ENCODE measurements at places on chromosomes 3 and 15.

DNA sequence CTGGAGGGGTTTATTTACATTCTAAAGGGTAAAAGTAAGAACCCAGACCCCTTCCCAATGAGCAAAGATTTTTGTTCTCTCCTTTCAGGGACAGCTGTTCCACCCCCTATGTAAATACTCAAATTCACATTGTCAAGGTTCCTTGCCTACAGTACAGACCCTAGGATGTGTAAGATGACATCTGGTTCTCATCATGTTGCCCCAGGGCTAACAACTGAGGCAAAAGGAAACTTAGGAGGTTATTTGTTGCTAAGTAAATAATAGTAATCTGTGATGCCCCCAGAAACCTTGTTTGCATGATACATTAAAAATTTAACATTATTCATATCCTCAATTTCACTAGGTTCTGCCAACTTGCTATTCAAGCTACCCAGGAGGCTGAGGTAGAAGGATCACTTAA is 135.0 kb upstream of the CCNL1 start:
- DNase-seq: no peak

GRCh38 chr3:161035711-161036110 is 69.4 kb downstream of the B3GALNT1 start:
- no peak for DNase-seq

- no peak for DNase-seq
Measured at GRCh38 chr3:54033761-54034160, 88.6 kb upstream of the CACNA2D3 start.

DNA sequence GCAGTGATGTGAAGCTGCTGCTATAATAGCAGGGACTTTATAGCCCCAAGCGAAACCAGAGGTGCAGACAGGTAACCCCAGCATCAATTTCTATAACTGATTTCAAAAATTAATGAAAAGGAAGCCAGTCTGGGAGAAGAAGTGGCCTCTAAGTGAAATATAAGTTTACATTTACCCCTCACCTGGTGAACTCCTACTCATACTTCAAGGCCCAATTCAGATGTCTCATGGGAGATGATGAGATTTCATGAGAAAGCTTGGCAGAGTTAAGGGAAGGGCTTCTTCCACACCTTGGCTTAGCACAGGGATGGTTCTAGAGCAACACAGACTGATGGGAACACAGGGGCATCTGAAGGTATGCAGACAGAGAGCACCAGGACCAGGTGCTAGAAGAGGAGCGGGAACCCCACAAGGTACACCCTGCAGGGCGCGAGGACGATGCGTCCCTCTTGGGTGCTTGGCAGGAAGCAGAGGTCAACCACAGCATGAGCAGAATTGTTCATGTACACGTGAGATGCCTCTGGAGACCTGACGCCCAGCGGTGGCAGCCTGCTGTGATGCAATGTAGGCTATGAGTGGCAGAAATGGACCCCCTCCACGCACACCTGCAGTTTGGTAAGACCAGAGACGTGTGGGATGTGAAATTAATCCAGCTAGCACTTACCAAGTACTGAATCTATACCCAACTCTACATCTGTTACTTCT is 102.9 kb downstream of the SRGAP3 start:
- DNase-seq: no peak

- DNase-seq: no peak
Measured at GRCh38 chr15:72770673-72771328, 12.8 kb downstream of the ADPGK start.

GRCh38 chr15:78353093-78353492 is 12.9 kb downstream of the CRABP1 start:
- no peak for DNase-seq

GRCh38 chr15:34311563-34311962 is 26.0 kb downstream of the SLC12A6 start:
- DNase-seq: no peak

- peak; percentile 2 for DNase-seq
Measured at GRCh38 chr3:38270606-38271005, 5.0 kb downstream of the SLC22A13 start.

- DNase-seq: peak; percentile 83
Measured at GRCh38 chr3:194137506-194138474, 1.8 kb downstream of the HES1 start.

DNA sequence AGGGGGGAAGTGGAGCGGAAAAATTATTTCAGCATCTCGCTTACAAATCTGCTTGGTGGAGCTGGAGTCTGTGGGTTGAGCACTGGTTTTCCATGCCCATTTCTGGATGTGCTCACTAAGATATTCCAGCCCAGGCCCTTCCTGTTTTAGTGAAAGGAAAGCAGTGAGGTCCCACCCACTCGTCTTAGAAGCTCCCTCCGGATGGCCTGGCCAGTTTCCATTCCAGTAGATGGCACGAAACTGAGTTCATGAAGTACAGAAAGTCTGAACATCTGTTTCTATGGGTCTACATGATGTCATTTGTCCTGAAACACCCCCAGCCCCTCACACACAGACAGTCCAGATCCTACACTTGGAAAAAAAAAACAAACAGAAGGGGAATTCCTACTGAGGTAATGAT is 31.9 kb upstream of the THSD4 start:
- no peak for DNase-seq

GRCh38 chr3:184145111-184145524 is 10.0 kb downstream of the EIF2B5 start:
- no peak for DNase-seq

DNA sequence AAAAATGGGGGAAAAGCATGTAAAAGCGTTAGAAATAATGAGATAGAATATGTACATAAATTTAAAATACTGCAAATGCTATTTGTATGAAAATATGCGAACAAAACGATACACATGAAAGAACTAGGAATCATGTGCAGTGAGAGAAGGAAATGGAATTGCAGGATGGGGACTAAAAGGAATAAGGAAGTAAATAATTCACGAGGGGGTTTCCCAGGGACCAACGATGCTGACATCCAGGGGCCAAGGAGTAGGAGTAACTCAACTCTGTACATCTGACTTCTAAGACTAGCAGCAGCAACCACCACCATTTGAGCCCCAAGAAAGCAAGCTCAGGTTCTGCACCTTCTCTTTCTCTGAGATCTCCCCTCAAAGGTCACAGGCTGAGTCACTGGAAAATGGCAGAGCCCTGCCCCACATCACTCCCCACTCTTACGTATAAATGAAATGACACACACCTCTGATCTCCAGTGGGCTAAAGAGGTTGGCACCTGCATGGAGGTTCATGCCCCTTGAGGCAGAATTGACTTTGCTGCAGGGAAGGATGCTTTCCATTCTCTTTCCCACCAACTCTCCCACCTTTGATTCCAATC is 100.0 kb upstream of the DLG1 start:
- DNase-seq: no peak

Measured in GM13976 (cell line).